Activated CD4-positive, alpha-beta T cell treated with anti-CD3 and anti-CD28 coated beads, Interleukin-2, Interleukin-6, amounts not matched to agents 100 ng/mL and 50 ng/mL, durations not matched to agents 16 hours and 8 hours (primary cell): ENCODE measurements at places on chromosomes 1 and 21.

GRCh38 chr1:116853680-116854402 is 55.9 kb upstream of the PTGFRN start:
- peak; percentile 47 for DNase-seq

DNA sequence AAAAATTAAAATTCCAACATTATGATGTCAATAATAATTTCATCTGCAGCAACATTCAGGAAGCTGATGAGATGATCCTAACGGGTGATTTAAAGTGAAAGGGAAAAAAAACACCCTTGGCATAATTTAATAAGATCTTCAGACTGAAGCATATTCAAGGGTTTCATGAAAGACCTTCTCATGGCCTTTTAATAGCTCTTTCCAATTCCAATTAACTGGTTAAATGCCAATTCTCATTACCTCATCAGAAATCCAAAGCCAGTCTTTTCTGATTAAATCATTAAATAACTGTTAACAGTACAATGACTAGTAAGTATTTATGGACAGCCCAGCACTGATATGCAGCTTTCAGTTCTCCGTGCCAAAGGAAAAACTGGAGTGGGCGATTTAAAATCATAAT is 407.5 kb downstream of the SMYD3 start:
- DNase-seq: no peak

GRCh38 chr1:155623357-155623756 is 13.3 kb downstream of the MSTO1 start:
- no peak for DNase-seq

- peak; percentile 49 for DNase-seq
Measured at GRCh38 chr21:15731243-15731613, 1.4 kb downstream of the USP25 start.

DNA sequence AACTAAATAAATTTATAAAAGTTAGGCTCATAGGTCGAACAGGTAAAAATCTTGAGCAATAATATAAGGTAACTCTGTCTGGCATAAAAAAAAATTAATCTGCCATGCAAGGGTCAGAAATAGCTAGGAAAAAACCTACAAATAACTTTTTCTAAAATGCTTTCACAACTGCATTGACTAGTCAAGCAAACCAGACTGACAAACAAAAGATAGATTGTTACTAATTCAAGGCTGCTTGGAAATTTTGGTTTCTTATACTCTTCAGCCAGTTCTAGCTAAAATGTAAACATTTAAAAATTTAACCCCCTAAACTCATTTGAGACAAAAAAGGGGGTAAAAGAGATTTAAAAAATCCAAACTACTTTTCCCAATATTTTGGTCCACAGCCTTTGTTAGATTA is 40.8 kb downstream of the S100A10 start:
- DNase-seq: no peak

GRCh38 chr1:36882536-36883285 is 151.6 kb downstream of the GRIK3 start:
- DNase-seq: no peak

DNA sequence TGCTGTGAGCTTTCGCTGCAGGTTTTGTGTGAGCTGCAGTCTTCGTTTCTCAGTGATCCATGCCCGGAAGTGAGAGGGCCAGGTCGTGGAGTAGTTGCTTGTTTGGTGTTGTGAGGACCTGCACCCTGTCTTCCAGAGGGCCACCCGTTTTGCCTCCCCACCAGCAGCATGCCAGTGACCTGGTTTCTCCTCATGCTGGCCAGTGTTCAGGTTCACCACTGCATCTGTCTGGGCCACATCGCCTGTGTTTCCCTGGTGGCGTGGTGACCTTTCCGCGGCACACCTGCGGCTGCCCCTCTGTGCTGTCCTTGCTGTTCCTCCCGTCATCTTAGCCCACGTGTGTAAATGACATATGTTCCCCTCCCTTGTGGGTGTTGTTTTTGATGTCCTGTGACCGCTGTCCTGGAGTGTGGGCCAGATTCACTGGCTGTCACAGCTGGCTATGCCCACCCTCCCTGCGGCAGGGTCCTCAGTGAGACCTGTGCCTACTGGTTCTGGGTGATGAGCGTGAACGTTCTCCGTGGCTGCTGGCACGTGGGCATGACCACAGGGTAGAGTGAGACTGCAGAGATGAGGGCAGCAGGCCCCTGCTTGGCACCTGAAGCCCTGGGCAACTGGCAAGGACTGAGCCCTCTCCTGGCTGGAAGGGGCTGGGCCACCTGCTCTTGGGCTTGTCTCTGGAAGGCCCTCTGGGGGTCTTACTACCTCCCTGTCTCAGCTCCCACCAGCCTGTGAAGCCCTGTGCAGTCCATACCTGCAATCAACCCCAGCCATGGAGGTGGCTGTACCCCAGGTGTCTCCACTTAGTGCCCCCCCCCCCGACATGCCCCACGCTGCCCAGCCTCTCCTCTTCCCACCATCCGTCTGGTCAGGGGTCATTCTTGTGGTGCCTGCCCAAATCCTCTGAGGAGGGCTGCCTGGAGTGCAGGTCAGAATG is 7.3 kb downstream of the IBA57 start:
- no peak for DNase-seq

- no peak for DNase-seq
Measured at GRCh38 chr1:112083487-112083886, 94.0 kb upstream of the KCND3 start.

DNA sequence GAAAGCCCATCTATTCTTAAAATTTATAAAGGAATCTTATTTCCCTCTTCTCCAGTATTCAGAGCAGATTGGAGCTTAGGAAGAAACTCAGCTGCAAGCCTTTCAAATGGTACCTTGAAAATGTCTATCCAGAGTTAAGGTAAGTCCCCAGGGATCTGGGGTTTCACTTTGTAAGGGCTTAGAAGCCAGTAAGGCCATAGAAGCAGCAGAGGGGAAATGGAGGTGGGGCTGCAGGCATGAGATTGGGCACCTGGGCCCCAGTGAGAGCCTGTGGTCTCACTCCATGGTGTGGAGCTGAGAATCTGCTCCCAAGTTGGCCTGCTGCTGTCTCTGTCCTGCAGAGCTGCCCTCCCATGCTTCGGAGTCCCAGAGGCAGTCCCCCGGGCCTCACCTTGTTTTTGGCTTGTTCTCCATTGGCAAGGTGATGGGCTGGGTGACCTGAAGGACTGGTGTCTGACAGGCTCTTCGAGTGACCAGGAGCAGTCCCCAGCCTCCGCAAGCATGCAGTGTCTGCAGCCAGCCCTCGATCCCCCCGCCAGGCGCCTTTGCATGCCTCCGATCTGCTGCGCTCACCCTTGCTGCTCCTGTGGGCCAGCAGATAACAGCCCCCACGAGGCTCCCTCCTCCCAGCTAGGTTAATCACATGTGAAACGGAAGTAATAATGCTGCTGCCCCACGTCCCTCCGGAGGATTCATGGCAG is 163.1 kb downstream of the PGBD5 start:
- no peak for DNase-seq

DNA sequence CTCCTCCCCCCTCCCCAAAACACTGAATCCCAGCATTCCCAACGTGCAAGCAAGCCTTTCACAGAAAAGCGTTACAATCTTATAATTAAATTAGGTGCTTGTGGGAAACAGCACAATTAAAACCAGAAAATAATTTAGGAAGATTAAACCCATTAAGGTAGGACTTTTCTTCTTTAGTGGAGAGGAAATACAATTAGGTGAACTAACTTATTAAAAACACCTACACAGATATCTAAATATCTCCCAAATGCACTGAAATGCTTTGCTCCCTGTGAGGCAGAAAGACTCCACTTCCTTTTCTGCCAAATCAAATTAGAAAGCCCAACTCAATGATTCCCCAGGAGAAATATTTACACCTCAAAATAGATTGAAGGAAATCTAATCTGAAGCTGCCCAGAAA is 60.9 kb upstream of the ETS2 start:
- DNase-seq: no peak

DNA sequence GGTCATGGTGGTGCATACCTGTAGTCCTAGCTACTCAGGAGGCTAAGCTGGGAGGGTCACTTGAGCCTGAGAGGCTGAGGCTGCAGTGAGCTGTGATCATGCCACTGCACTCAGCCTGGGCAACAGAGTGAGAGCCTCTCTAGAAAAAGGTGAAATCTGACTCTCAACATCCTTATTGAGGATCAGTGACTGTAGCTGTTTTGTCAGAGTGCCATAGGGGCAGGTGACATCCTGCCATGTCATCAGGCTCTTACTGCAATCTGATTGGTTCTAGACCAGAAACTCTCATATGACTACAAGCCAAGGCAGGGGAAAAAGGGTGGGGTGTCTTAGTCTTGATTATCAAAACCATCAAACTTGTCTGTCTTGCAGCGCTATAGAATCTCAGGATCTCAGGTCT is 62.8 kb upstream of the NGF start:
- no peak for DNase-seq

- DNase-seq: no peak
Measured at GRCh38 chr1:178450871-178451270, 45.9 kb downstream of the CLEC20A start.

GRCh38 chr1:37372711-37373110 is 101.7 kb upstream of the ZC3H12A start:
- no peak for DNase-seq

GRCh38 chr21:46057710-46058241 is 40.1 kb upstream of the COL6A2 start:
- no peak for DNase-seq

DNA sequence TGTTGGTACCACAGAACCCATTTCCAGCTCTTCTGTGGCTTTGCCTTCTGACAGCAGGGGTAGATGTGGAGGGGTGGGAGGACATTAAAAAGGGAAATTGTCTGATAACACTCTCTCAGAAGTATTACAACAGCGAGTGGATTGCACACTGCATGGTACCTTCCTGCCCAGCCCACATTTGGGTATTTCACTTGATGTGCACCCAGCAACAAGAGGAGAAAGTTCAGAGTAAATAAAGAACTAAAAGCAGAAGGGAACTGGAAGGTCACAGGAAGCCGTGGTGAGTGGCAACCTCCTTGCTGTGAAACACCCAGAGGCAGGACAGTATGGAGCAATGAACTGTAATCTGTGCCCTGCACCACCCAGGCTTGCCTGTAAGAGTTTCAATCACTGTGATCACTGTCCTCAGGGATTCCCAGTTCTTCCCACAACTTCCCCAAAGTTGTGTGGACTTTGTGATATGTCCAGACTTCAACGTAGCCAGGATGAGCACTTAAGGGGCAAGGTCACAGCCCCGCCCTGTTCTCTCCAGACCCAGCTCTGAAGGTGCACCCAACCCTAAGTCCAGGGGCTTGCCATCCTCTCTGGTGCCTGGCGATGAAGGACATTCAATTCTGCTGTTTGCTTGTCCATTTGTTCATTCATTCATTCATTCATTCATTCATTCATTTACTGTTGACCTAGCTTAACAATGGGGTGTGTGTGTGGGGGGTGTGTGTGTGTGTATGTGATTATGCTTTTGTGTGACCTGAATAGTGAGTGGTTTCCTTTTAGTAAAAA is 18.7 kb upstream of the F5 start:
- DNase-seq: peak; percentile 64

- DNase-seq: no peak
Measured at GRCh38 chr1:221310180-221310579, 430.9 kb downstream of the HLX start.

DNA sequence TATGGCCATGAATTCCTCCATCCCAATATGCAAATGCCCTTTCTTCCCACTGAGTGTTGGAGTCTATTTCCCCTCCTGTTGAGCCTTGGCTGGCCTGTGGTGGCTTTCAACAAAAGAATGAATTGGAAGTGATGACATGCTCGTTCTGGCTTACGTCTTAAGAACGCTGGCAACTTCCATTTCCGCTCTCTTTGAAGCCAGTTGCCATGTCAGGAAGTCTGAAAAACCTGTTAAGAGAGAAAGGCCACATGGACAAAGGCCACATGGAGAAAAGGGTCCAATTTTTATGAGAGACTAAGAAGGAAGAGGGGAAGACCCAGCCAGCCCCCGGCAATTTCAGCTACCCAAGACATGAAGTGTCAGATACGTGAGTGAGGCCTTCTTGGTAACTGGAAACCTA is 45.6 kb upstream of the GADD45A start:
- no peak for DNase-seq

DNA sequence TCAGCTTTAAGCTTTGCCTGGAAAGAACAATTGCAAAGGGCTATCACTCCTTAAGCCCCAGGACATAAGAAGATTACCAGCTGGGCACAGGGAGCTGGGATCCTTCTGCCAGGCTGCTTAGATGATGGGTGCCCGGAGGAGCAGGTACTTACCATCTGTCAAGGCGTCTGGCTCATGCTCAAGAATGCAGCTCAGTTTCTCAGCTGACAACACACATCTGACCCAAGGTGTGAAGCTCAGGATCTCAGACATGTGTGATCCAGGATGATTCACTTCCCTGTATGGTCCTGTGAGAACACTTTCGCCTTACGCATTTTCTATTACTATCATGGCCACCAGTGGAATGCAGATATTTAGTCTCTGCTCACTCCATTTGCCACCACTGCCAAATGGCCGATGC is 14.7 kb upstream of the DISC1 start:
- DNase-seq: peak; percentile 28

GRCh38 chr1:8142955-8143629 is 117.0 kb upstream of the ERRFI1 start:
- no peak for DNase-seq

DNA sequence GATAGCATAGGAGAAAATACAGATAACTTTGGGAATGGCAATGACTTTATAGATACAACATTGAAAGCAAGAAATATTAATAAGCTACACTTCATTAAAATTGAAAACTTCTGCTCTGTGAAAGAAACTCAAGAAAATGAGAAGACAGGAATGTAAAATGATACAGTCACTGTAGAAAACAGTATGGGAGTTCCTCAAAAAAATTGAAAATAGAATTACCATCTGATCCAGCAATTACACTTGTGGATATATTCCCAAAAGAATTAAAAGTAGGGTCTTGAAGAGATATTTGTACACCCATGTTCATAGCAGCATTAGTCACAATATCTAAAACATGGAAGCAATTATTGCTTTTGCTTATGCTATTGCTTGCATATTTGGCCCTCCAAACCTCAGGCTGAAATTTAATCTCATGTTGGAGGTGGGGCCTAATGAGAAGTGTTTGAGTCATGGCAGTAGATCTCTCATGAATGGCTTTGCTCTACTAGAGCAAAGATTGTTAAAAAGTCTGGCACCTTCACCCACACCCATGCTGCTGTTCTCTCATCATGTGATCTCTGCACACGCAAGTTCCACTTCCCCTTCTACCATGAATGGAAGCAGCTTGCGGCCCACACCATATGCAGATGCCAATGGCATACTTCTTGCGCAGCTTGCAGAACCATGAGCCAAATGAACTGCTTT is 15.3 kb upstream of the AHCYL1 start:
- DNase-seq: no peak

DNA sequence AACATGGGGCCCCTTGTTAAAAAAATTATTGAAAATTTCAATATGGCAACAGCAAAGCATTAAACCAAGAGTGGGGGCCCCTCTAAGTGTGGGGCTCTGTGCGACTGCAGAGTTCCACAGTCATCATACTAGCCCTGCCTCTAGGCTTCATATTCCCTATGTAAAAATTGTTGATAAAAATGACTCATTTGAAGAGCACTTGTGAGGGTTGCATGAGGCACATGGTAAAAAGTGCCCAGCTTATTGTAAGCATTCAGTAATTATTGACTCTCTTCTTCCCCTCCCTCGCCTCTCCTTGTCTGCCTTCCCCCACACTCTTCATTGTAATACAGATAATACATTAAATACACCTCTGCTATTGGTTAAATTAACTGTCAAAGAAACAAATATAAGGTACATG is 86.7 kb upstream of the PTBP2 start:
- DNase-seq: no peak
